ENCODE measurements at places on chromosomes 13 and 19.

DNA sequence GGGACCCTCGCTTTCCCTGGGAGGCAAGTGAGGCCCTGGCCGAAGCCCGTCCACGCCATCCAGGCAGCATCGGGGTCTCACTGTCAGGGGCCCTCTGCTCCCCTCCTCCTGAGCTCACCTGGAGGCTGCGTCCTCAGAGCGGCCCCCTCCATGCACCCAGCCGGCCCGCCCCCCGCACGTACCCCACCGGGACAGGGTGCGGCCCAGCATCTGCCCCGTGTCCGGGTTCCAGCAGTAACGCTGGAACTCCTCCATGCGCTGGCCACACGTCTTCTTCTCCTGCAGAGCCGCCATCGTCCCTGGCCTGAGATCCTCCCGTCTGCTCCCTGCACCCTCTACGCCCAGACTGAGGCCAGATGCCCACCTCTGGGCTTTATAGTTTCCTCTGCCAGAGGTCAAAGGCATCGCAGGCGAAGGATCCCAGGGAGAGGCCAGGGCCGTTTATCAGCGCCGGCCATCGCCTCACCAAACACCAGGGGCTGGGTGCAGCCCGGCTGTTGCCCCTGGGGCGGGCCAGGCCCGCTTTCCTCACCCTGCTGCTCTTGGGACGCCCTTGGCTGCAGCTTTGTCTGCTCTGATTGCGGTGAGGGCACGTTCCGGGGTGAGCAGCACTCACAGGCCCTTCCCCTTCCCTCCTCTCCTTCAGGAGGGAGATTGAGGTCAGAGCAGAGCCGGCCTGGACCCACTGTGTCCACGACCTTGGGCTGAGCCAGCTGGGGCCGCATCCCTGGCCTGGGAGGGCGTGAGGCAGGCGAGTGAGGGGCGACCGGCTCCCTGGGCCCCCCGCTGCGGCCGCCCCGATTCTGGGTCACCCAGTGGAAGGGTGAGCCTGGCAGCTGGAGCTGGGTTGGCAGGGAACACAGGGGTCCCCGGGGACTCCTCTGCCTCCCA, at the start of gene ATP4B:
Gene ATP4B (minus strand): TSS at position 348 of the 891 bp plus-strand sequence. CDS start 54 bp downstream, at position 294.
- no peak for DNase-seq

GRCh38 chr13:27334774-27335435, 64.3 kb downstream of the RASL11A start:
- no peak for DNase-seq

GRCh38 chr13:73800011-73800410, 334.2 kb downstream of the KLF12 start:
- no peak for DNase-seq

- DNase-seq = no peak
Observed at GRCh38 chr13:94217370-94217769, 262.1 kb downstream of the DCT start.

DNA sequence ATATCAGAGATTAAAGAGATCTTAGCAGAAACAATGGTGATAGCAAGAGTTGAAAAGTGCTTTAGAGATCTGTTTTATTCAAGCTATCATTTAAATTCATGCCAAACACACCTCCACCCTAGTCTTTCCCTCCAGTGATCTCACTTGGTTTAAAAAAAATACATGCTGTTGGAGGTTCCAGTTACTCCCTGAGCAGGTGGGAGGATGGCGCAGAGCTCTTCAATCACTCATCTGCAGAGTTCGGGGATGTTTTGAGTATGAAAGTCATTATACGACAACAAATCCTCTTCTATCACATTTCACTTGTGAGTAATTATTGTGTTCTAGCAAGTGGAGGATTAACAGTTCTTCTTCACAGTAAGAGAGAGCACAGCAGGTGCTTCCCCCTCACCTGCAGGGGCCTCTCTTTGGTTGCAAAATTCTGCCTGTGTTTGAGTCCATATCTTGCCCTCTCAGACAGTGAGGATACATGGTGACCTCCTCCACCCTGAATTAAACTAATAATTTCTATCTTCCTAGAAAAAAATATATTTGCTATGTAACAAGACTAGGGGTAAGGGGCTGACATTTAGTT, 376.7 kb downstream of the LIG4 start:
- DNase-seq = no peak

- peak; percentile 83 for DNase-seq
Observed at GRCh38 chr19:1074544-1075283, 7.7 kb downstream of the ARHGAP45 start.

DNA sequence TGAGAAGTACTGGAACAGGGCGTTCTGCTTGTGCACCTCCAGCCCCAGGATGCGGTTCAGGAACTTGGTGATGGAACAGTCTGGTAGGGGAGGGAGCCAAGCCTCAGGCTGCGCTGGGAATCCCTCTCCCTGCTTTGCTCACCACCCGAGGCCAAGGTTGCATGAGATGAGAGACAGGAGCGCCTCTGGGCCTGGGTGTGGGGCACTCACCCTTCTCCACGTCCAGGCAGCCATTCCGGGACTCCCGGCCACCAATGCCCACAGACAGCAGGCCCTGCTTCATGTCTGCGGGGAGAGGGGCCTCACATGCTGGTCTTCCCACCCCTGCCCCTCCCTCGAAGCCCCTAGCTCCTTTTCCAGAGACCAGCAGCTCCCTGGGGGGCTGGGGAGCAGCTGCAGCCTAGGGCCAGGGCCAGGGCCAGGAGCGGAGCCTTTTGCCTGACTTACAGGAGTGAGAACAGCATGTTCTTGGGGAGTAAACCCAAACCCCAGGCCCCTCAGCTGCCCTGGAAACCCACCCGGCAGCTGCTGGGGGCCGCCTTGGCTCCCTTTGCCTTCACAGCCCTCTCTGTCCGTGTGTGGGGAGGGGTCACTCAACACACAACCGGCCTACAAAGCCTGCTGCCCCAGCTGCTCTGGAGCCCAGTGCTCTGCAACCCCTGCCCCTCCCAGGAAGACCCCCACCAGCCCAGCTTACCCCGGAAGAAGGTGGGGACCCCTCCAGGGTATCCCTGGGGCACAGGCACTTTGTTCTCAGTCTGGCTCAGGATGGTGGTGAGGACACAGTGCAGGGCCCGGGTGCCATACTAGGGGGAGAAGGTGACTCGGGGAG, 7.2 kb downstream of the GPX4 start:
- DNase-seq = no peak

Measured in NCI-H2029 treated with DMSO at 0.1 percent for 48 hours (cell line).